ENCODE measurements at places on chromosomes 3 and 15.

DNA sequence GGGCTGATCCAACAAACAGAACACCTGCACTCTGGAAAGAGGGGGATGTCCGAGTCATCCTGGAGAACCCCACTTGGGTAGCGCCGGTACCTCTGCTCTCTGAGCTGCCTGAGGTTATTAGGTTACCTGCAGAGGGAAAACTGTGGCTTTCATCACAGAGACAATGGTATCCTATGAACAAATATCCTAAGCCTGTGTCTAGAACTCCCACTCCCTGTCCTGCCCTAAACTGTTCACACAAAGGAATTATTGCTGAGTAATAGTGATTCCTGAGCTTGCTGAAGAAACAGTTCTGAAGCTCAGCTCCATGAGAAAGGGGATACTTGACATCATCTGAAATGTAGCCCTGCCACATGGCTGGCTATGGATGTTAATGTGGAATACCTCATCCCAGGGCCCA lies 31.9 kb upstream of the WNT5A start:
- no peak for DNase-seq

- no peak for DNase-seq
These were observed 37.5 kb upstream of the IQSEC1 start for GRCh38 chr3:13110678-13111116.

DNA sequence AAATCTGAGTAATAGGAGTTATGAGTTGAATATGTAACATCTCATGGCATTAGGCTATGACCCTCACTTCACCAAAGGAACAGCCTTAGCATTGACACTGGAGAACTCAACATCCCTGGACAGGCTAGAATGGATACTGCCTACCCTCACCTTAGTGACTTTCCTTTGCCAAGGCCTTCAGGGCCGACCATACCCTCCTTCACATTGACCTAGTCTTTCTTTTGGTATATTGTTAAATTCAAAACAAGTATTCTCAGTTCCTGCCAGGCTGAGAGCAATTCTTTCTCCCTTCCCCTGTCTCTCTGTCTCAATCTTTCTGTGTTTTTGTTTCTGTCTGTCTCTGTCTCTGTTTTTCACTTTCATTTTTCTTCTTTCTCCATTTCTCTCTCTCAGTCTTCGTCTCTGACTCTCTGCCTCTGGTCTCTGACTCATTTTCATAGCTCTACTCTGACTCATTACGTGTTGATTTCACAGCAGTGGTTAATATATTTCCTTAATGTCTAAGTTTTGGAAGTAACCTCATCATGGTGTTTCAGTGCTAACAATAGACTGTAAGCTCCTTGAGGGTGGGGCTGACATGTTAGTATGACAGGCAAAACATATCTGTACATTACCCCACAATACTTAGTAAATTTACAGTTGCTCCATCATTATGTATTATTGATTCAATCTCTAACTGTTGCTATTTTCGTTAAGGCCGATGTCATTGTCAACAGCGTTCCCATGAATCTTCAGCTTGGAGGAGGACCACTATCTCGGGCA lies 32.5 kb downstream of the PARP15 start:
- DNase-seq = peak; percentile 63

DNA sequence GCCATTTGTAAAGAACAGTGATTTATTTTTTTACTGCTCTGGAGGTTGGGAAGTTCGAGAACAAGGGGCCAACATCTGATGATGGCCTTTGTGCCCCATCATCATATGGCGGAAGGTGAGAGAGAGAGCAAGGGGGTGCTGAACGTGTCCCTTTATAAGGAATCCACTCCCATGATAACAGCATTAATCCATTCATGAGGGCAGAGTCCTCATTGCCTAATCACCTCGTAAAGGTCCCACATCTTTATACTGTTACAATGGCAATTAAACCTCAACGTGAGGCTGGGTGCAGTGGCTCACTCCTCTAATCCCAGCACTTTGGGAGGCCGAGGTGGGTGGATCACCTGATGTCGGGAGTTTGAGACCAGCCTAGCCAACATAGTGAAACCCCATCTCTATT lies 8.3 kb downstream of the IL12A start:
- DNase-seq = no peak

DNA sequence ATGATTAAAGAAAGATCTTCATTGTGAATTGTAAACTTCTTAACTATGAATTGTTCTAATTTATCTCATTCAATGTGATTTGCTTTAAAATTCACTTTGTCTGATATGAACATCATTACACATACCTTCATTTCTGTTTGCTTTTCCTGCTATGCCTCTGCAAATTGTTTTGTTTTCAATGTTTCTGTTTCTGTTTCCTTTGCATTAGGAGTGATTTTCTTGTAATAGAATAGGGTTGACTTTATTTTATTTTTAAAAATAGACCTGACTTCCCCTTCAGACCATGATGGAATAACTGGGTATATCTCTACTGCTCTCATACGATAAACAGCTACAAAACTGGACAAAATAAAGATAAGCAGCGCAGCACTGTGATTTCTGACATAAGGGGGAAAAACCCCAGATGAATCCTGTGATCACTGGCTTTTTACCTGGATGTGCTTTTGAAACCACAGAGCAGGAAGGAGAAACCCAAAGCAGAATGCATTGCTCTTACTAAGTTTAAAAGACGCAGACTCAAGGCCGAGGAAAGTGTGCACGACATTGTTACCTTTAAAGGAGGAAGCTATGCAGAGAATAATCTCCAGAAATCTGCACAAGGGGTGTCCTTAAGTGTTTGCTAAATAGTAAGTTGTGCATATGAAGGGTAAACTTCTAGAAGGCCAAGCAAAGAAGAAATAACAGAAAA lies 420.2 kb downstream of the TBC1D5 start:
- no peak for DNase-seq

GRCh38 chr15:63749330-63749942 lies 84.3 kb downstream of the HERC1 start:
- DNase-seq = no peak

- no peak for DNase-seq
These were observed 41.7 kb downstream of the FEM1B start for GRCh38 chr15:68318931-68319909.

- no peak for DNase-seq
These were observed 11.2 kb upstream of the ABTB1 start for GRCh38 chr3:127661600-127661999.

- no peak for DNase-seq
These were observed 42.9 kb downstream of the PCSK6 start for GRCh38 chr15:101446518-101447167.

- DNase-seq = no peak
These were observed at the start of gene SERINC4 for GRCh38 chr15:43799945-43800285. TSS of gene SERINC4 (minus strand) at chr15:43800220. CDS start at chr15:43799986, 234 bp downstream.

DNA sequence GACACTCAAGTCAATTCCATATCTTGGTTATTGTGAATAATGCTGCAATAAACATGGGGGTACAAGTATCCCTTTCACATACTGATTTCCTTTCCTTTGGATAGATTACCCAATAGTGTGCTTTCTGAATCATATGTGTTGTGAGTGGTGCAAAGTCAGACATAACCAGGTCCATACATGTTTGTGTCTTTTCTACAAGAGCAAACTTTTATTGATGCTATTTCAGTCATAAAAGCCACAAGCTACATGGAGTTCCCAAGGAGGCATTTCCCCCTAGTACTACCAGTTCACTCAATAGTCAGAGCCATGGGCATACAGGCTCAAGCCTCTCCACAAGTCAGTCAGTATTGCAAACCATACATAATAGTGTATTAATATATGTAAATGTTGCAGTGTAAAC lies 10.1 kb downstream of the CEP63 start:
- DNase-seq = no peak

- DNase-seq = peak; percentile 22
These were observed 143.5 kb downstream of the GAP43 start for GRCh38 chr3:115766587-115767482.

- no peak for DNase-seq
These were observed 63.6 kb upstream of the THBS1 start for GRCh38 chr15:39517122-39517855.

DNA sequence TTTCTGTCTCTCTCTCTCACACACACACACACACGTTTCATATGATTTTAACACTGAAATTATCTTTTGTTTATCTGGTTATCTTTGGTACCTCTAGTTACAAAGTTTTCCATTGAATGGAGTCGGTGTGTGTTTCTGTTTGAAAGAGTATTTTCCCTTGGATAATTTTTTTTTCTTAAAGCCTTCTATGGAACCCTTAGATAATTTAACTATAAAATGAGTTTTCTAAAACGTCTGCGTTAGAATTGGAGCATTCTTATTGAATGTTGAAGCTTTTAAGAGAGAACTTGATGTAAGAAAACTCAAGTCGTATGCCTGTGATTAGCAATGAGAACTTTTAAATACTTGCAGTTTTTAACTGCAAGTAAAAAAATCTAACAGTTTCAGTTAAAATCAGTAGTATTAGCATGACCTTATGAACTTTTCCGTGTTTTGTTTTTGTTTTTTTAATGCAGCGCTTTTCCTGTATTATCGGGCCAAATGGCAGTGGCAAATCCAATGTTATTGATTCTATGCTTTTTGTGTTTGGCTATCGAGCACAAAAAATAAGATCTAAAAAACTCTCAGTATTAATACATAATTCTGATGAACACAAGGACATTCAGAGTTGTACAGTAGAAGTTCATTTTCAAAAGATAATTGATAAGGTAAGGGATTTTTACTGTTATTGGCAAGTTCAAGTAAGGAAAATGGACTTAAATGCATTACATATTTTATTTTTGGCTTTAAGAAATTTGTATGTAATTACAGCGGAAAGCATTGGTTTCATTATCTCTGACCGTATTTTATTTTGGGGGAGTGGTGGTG lies 3.0 kb downstream of the SMC4 start:
- DNase-seq = no peak
